Heart left ventricle (tissue), 16 donors: ENCODE measurements at places on chromosomes 2 and 18. TPM values are rescaled to one million over a fixed set of nuclear protein-coding genes. Genes with fewer than 3 reads are reported as not detected.

DNA sequence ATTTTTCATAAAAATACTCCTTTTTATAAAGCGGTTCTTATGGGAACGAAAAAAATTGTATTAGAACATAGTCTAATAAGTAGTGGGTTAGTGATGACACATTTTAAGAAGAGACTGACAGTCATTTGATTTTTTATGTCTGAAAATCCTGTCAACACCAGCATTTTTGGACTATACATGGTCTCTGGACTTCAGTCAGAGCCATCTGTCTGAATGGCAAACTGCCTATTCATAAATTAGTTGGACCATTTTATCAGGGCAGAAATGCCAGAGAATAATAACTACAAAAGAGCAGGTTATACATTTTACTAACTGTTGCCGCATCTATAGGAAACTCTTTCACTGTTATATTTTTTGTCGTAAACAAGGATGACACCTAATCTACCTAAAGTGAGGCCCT, 437.6 kb downstream of the ZNF804A start:
- DNase-seq = no peak

DNA sequence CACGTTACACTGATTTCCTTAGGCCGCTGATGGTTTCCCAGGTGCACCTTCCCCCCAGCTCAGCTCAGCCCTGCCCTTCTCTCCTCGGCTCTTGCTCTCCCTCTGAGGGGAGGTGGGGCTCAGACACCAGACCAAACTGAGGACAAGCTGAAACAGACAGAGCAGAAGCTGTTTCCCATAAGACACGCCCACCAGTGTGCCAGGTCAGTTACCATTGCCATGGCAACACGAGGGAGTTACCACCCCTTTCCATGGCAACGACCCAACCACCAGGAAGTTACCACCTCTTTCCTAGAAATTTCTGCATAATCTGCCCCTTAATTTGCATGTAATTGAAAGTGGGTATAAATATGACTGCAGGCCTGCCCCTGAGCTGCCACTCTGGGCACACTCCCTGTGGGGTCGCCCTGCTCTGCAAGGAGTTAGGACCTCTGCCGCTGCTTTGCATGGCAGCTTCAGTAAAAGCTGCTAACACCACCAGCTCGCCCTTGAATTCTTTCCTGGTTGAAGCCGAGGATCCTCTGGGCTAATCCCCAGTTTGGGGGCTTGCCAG, 120.9 kb upstream of the SMIM21 start:
- DNase-seq = no peak

- DNase-seq = no peak
Observed at GRCh38 chr18:38690626-38691025, 1125.0 kb upstream of the CELF4 start.

DNA sequence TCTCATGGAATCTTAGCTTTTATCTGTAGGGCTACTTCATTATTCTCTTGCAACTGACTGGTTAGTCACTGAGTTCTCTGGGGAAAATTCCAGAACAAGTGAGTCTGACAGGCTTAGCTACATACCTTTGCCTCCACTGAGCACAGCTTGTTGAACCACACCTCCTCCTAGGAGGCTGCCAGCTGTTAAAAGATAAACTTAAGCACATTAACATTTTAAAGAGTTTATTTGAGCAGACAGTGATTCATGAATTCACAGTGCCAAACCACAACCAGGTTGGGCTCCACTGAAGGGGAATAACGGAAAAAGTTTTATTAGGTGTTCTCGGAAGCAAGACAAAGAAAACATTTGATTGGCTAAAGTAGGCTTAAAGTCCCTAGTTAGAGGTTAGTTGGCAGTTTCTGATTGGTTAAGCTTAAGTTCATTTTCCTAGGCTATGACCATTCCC, 12.5 kb upstream of the SLC38A11 start:
- no peak for DNase-seq

GRCh38 chr18:21903709-21904108, 163.1 kb downstream of the MIB1 start:
- DNase-seq = no peak

GRCh38 chr18:28834889-28835288, 658.0 kb upstream of the CDH2 start:
- no peak for DNase-seq

- no peak for DNase-seq
Observed at GRCh38 chr18:13439461-13439860, 220.9 kb downstream of the LDLRAD4 start.

DNA sequence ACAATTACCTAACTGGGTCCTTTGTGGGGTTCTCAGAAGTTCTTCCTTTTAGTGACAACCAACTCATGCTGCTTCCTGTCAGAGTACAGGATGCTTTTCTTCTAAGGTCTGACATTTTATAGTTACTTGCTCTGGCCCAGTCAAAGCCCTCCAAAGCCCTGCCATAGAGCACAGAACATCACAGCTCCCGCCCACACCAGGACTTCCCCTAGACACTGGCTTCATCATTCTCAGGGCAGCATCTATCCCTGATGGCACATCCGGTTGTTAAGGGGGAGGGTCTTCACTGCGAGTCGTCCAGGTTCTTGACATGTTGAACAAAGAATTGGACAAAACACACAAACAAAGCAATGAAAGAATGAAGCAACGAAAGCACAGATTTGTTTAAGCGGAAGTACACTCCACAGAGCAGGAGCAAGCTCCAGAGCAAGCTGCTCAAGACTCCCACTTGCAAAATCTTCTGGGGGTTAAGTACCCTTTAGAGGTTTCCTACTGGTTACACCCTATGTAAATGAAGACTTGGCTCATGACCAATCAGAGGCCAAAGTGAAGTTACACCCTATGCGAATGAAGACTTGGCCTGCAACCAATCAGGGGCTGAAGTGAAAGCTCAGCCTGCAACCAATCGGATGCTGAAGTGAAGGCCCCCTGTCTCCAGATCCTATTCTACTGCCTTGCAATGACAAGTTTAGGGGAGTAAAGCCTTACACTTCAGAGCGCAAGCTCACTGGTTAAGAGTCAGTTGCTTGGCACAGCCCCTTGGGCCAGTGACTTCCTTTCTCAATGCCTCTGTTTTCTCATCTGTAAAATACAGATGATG, 79.0 kb downstream of the HDAC4 start:
- DNase-seq = no peak

- DNase-seq = no peak
Observed at GRCh38 chr2:29281916-29282247, 166.7 kb downstream of the CLIP4 start.

DNA sequence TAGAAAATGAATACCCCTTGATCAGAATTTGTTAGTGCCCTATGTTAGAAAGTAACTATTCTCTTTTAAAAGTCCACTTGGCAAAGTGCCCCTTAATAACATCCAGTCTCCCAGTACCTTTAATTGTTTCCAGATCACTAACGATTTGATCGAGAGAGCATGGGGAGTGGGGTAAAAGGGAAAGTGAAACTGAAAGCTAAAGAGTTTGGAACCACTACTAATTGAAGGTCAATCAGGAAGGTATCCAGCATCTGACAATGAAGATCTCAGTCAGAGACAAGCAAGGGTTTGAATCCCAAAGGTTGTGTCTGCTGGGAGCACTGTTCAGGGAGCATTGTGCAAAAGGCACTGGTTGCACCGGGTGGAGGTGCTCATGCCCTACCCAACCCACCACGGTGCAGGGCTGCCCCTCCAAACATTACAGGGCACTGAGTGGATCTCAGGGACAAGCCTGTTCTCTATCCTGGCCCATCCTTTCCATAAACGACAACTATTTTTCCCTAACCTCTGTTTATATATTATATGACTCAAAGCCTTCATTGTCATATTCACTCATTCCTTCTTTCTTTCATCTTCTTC, 14.6 kb upstream of the RIT2 start:
- no peak for DNase-seq

GRCh38 chr2:27704342-27704876, 40.7 kb downstream of the SLC4A1AP start:
- DNase-seq = no peak

DNA sequence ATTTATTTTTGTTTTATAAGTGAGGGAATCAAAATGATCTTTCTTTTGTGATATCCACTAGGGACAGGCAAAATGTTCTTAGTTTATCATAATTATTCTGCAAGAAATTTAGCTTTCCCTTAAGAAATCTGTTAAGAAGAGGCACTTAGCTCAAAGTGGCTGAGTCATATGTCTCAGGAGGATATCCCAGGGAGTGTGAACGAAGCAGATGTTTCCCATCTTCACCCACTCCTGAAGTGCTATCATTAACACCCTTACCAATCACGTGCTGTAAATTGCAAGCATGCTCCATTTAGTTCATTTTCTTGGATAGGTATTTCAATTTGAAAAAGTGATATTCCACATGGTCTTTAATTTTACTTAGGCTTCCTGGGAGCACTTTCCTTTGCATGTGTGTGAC, 774.3 kb upstream of the TMEFF2 start:
- no peak for DNase-seq

The TCF4 gene
- total RNA-seq = 110 TPM

The ABCB11 gene
- total RNA-seq = not detected

The NEUROD1 gene
- total RNA-seq = not detected

The KCNG2 gene
- not detected for total RNA-seq

The CFAP221 gene
- 1.6 TPM for total RNA-seq

The PLEK gene
- total RNA-seq = 3.1 TPM

The HOXD3 gene
- 0.56 TPM for total RNA-seq
